ENCODE measurements at places on chromosomes 1 and 21.

DNA sequence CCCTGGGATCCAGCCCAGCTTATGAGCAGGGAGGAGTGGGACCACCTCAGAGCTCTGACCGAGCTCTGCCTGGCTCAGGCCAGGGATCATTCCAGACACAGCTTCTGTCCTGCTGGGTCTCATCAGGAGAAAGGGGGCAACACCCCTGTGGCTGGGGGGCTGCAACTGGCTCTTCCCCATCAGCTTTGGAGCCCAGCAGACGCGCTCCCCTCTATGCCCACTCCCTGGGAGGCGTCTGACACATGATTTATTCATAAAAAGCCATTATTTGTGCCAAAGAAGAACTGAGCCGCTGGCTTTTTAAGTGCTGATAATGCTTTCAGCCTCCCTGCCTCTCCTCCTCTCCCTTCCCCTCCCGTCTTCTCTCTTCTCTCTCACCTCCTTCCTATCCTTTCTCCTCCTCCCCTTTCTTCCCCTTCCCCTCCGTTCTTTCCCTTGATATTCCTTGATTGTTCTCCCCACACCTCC, 25.0 kb downstream of the FOXO6 start:
- no peak for DNase-seq

DNA sequence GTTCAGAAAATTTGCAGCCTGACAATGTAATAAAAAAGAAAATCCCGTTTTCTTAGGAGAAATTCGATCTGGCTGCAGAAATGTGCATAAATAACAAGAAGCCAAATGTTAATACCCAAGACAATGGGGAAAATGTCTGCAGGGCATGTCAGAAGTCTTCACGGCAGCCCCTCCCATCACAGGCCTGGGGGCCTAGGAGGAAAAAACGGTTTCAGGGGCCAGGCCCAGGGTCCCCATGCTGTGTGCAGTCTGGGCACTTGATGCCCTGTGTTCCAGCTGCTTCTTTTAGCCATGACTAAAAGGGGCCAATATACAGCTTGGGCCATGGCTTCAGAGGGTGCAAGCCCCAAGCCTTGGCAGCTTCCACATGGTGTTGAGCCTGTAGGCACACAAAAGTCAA, 6.5 kb upstream of the PRDX6 start:
- DNase-seq, result no peak

- DNase-seq, result no peak
These were observed 1557.0 kb downstream of the MRPL39 start for GRCh38 chr21:24050231-24050630.

DNA sequence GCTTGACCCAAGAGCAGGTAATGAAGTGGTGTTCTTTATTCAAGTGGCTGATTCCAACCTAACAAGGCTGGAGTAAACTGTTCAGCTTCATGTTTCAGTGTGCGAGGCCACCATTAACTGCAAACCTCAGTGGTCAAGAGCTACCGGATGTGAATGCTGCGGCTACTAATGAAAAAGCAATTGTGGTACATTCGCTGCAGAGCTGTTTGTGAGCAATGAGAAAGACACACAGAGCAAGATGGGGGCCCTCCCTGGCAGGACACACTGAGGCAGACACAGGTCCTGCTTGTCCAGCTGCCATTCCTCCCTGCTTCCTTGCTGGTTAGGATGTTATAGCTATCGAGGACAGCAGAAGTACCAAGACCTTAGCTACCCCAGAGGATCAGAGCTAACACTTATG, 26.1 kb downstream of the SYF2 start:
- DNase-seq, result no peak

GRCh38 chr21:36508948-36509347, 29.0 kb upstream of the CLDN14 start:
- no peak for DNase-seq

GRCh38 chr1:71083271-71083670, 2.4 kb upstream of the ZRANB2 start:
- DNase-seq, result no peak

- no peak for DNase-seq
These were observed 1.5 kb upstream of the HES2 start for GRCh38 chr1:6421266-6421665.

GRCh38 chr1:5296557-5297179, 642.3 kb downstream of the AJAP1 start:
- no peak for DNase-seq

DNA sequence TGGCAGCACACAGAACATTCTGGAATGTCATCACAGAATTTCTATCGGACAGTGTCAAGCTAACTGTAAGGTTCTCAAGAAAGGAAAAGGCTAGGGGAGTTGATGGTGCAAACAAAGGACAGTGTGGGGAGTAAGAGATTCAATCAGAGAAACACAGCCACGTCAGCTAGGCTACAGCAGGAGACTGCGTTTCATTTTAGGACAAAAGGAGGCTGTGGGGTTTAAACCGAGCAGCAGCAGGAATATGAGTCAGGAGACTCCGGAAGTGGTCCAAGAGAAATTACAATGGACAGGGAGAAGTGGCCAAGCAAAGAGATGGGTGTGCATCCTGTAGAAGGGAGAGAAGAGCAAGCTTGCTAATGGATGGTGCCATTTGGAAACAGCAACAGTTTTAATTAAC, 37.4 kb upstream of the C1orf198 start:
- no peak for DNase-seq

DNA sequence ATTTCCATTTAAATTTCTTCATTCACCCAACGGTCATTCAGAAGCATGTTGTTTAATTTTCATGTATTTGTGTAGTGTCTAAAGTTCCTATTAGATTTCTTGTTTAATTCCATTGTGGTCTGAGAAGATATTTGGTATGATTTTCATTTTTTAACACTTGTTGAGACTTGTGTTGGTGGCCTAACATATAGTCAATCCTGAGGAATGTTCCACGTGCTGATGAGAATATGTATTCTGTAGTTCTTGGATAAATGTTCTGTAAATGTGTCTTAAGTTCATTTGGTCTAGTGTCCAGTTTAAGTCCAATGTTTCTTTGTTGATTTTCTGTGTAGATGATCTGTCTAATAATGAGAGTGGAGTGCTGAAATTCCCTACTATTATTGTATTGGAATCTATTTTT, 22.7 kb upstream of the LCE5A start:
- no peak for DNase-seq

DNA sequence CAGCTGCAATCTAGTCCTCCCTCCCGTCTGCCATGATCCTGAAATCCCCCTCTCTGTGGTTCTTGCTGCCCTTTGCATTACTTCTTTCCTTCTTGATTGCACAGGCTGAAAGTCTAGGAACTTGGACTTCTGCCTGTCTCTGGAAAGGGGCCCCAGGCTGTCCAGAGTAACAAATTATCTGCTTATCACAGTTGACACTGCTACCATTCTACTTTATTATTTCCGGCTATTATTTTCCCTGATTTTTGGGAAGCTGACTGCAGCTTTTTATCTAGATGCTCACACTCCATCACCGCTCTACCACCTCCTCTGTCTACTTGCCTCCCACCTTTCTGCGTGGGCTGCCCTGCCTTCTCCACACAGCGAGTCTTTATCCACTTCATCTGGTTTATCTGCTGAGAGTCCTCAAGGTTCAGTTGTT, 202.1 kb upstream of the PLXNA2 start:
- no peak for DNase-seq

DNA sequence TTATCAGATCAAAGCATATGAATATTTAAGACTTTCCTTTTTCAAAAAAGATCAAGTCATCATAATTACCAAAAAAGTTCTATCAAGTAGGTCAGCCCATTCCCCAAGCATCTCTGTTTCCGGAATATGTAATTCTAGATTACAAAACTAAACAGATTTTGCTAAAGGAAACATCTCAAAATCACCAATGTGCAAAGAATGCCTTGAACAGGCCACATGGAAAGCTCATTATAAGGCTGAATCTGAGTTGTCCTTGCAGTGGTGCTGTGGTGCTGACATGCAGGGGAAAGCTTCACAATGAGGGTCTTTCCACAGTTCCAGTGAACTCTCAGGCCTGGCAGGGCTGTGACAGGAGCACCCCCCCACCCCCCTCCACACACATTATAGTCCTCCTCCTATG, 240.9 kb downstream of the OMA1 start:
- DNase-seq, result no peak

DNA sequence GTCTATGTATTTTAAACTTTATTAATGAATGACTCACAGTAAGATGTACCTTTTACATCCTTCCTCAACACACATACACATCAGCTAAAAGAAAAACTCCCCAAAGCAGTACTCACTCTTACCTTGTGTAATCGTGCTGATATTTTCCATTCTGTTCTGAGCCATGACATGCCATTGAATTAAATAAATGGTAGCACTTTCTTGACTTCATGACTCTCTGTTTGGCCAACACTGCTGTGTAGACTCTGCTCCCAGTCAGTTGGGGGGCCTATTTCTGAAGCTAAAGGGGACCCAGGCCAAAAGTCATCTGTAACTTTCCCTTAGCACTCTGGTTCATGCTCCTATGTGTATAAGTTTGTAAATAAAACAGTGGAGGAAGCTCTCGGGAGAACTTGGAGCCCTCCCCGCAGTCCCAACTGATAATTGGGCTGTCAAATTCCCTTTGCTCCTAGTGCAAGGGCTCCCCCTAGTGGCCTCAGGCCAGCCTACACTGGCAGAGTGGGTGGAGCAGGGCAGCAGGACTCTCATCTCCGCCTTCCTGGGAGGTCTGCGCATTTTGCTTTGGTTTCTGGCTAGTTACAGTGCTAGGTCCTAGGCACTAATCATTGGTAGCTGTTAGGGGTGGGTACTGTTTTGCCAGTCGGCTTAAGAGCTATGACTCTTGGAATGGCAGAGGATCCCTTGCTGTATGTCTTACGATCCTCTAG, 1.7 kb upstream of the FYB2 start:
- DNase-seq, result peak; percentile 32

DNA sequence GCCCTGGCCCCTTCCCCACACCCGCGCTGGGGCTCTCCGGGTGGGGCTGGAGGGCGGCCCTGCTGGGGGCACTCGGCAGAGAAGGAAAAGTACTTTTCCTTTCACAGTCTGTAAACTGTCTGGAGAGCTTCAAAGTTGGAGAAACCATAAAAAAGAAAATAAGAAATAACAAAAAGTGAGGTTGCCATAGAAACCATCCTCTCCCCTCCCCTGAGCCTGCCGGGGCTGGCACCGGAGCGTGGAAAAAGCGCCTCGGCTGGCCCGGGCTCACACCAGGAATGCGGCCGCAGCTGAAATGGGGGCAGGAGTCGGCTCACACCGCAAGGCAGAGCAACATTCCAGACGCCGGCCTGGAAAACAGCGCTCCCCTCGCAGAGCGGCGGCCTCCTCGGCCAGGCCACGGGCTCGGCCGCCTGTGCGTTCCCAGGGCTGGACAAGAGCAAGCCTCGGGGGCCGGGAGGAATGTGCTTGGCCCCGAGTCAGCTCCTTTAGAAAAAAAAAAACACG, 69.2 kb downstream of the MORN1 start:
- DNase-seq, result no peak

DNA sequence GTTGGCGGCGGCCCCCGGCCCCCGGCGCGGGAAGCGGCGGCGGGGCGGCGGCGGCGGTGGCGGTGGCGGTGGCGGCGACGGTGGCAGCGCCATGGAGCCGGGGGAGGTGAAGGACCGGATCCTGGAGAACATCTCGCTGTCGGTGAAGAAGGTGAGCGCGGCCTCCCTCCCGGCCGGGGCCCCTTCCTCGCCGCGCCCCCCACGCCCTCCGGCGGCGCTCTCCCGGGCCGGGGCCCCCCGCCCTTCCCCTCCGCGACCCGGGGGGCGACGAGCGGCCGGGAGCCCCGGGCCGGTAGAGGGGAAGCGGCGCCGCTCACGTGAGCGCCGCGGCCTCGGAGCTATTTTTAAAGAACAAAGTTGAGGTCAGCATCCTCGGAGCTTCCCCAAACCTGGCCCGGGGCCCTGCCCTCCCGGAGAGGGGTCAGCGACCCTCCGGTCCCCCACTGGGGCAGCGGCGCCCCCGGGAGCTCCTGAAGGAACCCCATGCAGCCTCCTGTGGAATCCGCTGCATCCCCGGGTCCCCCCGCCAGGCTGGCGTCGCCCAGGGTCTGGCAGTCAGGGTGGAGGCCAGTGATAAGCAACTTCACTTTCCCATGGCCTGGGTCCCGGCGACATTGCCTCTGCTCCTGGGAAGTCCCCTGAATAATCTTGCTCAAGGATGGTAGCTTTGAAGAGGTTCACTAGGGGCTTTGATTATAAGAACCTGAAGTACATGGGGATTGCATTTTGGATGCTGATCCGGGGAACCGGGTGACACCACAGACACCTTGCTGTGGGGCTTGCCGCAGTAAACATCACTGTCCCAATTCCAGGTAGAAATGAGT, 560 bp downstream of the PLEKHM2 start:
- DNase-seq, result no peak

DNA sequence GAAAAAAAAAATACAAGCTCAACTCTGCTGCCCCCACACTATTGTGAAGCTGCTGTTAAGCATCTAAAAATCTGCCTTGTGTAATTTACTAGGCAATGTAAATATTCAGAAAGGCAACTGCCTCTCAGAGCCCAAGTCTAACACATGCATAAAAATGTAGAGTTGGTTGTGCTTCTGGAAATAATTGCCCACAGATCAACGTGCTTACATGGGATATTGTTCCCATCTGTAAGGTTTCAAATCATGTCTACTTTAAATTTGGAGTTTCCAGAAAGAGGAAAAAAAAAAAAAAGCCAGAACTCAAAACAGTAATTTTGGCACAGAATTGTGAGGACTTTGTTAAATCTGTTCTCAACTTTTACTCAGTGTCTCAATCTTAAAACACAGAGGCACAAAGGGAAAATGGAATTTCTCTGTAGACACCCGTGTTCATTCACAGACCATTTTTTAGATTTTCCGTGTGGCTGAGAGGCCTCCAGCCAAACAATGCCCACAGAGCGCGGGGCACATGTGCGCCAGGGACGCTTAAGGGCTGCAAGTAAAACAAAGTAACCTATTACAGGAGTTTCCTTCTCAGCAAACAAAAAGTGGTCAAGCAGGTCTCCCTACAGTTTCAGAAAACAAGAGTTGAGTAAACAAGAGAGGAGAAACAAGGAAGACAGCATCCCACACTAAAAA, 115.5 kb downstream of the RERE start:
- DNase-seq, result no peak

DNA sequence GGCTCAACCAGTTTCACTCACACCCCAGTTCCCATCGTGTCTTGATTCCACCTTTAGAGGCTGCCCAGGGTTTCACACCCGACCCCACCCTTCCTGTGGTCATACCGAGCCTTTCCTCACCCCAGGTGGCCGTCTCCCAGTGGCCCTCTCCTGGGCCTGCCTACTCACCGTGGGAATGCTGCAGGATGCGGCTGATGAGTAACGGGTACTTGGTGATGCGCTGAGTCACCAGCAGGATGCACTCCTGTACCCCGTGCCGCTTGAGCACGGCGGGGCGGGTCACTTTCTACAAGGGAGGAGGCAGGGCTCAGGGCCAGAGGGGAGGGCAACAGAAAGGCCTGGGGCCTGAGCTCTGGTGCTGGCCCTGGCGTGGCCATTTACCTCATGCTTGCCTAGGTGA, 16.4 kb downstream of the ARHGEF2 start:
- DNase-seq, result no peak

GRCh38 chr1:60960891-60961461, 121.4 kb upstream of the NFIA start:
- no peak for DNase-seq

GRCh38 chr21:36835383-36835795, 131.1 kb downstream of the HLCS start:
- DNase-seq, result no peak

GRCh38 chr1:167698313-167698712, 23.5 kb upstream of the MPZL1 start:
- no peak for DNase-seq

- DNase-seq, result no peak
These were observed 9.4 kb upstream of the PGD start for GRCh38 chr1:10389271-10389973.

GRCh38 chr1:35390600-35391494, 122.3 kb downstream of the ZMYM4 start:
- DNase-seq, result no peak
